Stromal cell of bone marrow (primary cell): ENCODE measurements at places on chromosomes 5 and 9.

DNA sequence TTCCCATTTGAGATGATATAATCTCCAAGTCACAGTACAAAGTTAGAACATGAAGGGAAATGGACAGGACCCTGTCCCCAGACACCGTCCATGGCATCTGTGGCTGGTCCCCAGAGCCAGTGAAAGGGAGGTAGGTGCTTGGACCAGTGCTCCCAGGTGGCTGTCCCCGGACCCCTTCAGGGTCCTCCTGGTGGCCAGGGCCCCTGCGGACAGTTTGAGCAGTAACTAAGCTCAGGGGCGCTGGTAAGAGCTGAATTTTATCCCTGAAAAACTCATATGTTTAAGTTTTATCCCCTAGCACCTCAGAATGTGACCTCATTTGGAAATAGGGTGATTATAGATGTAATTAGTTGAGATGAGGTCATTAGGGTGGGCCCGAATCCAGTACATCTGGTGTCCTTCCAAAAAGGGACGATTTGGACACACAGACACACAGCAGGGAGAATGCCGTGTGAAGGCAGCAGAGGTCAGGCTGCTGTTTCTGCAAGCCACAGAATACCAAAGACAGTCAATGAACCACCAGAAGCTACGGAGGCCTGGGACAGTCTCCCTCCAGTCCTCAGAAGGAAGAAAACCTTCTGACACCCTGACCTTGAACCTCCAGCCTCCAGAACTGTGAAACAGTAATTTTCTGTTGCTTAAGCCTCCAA, 185.0 kb downstream of the ATPSCKMT start:
- DNase-seq: no peak

DNA sequence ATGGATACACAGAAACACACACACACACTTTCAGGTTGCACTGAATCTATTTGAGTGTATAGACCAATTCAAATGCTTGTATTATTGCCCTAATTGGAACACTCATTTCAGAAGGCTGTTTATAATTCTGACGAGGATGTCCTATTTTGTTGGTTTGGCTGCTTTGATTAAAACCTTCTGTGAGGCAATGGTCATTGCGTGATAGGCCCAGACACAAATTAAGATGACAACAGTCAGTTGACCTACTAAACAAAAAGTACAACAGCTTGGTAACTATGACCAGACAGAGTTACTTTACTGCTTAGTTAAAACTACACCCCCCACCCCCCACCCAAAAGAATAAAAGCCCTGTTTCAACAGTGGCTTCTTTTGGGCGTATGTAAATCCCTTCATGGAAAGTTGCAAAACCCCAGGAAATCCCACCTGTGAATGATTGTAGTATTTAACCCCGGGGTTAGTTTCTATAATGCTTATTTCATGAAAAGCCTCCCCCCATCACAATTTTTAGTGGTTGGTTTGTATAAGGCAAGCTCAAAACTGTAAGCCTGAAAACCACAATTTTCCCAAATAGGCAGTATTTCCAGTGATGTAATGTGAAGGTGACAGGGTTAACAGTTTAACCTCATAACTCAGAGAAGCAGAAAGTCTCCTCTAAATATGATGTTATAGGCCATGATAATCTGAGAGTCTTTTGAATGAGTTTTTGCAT, 340.8 kb downstream of the FGF10 start:
- no peak for DNase-seq

GRCh38 chr9:109894921-109895758, 115.1 kb downstream of the PALM2AKAP2 start:
- DNase-seq: peak; percentile 78

DNA sequence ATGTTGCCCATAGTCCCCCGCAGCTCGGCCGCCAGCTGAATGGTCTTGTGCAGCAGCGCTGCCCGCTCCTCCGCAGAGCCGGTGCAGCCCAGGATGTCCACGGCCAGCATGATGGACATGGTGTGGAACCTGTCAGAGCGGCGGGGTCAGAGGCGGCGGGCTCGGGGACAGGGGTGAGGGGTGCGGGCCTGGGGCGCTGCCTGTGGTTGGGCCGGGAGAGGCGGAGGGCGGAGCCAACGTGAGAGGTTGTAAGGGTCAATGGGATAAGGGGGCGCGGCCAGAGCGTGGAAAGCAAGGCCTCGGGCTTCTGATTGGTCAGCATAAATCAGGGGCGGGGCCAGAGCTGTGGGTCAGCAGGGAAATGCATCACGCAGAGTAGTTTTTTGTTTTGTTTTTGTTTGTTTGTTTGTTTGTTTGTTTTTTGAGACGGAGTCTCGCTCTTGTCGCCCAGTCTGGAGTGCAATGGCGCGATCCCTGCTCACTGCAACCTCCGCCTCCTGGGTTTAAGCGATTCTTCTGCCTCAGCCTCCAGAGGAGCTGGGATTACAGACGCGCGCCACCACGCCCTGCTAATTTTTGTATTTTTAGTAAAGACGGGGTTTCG, 6.8 kb upstream of the TOR2A start:
- DNase-seq: no peak

DNA sequence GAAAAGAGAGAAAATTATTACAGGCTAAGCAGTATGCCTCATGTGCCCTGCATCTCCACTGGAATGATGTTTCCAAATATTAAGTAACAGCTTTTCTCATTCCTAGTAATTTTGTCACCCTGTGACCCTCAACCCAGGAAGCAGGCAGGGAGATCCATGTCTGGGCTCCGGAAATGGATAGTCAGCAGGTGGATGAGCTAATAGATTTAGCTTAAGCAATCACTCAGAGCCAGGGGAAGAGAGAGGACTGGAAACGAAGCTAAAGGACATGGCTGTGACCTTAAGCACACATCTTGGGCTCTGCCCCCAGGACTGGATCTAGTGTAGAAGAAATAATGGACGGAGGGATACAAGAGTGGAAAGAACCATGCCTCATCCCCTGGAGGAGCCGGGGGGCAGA, 89.5 kb downstream of the ARSB start:
- DNase-seq: no peak

DNA sequence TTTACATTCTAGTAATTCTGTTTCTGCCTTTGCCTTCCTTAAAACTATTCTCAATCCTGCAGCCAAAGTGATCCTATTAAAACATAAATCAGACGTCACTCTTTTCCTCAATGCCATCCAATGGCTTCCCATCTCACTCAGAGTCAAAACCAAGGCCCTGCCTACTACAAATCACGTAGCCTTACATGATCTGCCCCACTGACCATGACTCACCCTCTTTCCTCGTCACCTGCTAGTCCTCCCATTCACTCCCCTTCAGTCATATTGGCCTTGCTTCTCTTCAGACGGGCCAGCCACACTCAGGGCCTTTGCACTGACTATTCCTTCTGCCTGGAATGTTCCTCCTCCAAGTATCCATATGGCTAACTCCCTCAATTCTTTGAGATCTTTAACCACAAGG, 39.0 kb upstream of the DMXL1 start:
- no peak for DNase-seq

DNA sequence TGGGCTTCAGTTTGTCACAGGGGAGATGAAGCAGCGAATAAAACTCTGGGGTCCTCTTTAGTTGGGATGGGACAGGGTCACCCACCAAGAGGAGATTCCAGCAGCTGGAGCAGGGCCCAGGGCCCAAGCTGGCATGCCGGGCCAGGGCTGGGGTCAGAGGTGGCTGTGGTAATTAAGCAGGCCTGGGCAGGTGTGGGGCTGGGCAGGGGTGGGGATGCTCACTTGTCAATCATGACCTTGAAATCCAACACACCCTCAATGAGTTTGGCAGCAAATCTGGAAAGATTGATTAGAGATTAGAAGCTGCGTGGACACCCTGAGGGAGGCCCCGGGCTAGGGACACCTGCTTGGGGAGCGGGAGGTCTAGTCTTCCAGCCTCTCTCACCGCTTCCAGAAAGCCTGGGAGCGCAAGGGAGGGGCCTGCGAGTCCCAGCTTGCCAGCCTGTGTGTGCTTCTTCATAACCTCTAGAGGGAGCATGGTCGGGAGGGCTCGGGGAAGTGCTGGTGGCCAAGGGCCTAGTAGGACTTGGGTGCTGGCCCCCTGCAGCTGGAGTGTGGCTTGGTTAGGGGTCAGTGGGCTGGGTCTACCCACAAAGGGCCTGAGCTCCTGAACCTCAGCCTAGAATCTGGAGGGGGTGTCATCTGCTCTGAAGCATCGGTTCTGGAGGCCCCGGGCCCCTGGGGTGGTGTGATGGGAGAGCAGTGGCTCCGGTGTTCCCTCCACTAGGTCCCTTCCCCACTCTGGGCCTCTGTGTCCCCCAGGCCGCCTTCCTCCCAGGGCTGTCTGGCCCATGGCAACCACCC, 7.6 kb downstream of the CRAT start:
- no peak for DNase-seq

GRCh38 chr5:144072518-144072927, 97.9 kb downstream of the YIPF5 start:
- DNase-seq: peak; percentile 31

DNA sequence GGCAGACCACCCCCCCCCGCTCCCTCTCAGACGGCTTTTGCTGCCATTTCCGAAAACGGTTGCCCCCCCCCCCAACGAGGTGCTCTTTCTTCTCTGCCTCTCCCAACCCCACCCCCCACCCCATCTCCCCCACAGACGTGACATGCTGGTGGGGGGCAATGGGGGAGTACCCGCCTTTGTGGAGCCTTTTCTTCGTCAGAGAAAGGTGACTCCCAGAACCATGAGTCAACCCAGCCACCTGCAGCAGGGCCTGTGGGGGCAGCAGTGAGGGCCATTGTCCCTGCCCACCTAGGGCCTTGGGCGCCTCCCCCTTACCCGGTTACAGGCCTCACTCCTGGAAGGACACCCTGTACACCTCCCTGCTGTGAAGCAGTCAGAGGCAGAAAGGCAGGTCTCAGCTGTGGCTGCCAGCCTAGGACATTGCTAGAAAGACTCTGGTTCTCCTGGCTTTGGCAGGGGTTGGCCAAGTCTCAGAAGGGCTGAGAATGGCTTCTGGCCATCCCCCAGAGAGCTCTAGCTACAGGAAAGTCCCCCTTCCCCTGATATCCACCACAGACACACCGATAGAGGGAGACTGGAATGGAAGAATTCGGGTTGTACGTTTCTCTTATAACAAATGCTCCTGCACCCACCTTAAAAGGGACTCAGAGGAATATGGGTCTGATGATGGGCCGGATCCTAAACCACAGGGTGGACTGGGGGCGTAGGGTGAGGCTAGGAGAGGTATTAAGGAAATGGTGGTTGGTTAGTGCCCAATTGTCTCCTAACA, 2.2 kb downstream of the DNAJB5 start:
- DNase-seq: no peak

DNA sequence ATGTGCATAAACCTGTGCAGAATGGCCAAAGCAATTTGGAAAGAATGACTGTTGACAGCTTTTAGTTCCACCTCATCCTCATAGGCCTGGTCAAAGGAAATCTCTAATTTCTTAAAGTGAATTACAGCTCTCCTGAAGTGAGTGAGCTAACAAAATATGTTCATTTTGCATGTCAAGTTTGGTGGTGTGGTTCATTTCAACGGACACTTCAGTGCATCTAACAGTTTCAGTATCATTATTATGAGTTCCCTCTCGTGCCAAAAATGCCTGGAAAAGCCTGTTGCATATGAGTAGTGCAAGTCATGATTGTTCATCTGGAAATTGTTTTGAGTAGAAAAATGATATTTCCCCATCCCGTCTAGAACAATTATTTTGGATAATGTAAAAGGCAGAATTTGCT, 53.2 kb upstream of the HMHB1 start:
- DNase-seq: no peak

GRCh38 chr9:87443461-87443860, 54.2 kb upstream of the DAPK1 start:
- no peak for DNase-seq

DNA sequence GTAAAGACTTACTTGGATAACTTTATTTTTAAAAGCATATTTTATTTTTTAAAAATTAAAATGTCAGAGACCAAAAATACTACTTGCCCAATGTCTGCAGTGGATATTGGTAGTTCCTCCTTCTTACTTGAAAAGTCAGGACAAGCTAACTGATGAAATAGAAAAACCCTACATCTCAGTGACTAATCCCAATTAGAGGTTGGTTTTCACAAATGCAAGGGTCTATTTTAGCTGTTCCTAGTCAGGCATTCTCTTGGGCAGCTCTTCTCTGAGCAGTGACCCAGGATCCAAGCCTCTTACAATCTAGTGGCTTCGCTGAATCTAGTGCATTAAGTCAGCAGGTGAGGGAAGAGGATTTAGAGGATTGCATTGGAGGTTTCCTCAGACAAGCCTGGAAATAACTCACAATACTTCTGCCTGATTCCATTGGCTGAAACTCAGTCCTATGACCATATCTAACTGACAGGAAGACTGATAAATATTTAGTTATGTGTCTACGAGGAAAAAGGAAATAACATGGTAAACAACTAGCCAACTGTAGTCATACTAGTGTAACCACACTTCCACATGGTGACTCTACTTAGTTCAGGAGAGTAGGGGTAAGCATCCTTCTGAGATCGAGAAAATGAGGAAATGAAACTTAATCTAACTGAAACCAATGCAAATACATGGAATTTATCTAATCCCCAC, 34.2 kb upstream of the MIER3 start:
- DNase-seq: no peak

GRCh38 chr5:16805486-16805885, 130.6 kb downstream of the MYO10 start:
- DNase-seq: no peak

GRCh38 chr5:113514289-113514635, 768 bp downstream of the YTHDC2 start:
- DNase-seq: no peak

DNA sequence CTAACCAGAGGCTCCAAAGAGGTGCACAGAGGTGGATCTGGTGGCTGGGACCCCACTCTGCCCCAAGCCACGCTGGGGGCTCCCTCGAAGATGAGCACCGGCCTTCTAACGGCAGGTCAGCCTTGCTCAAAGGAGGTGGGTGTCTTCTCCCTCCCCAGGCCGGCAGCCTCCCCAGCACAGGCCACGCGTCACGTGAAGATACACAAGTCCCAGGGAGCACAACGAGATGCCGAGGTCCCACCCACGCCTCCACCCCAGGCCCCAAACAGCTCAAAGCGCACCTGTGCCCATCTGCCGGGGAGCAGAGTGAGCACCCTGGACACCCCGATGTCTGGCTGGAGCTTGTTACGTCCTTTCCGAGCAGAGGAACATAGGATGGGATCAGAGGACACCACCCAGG, 12.1 kb downstream of the PNPLA7 start:
- DNase-seq: no peak

- DNase-seq: no peak
Observed at GRCh38 chr9:130991778-130992681, 16.9 kb upstream of the LAMC3 start.

GRCh38 chr9:107504585-107505455, 15.3 kb upstream of the KLF4 start:
- DNase-seq: peak; percentile 97

DNA sequence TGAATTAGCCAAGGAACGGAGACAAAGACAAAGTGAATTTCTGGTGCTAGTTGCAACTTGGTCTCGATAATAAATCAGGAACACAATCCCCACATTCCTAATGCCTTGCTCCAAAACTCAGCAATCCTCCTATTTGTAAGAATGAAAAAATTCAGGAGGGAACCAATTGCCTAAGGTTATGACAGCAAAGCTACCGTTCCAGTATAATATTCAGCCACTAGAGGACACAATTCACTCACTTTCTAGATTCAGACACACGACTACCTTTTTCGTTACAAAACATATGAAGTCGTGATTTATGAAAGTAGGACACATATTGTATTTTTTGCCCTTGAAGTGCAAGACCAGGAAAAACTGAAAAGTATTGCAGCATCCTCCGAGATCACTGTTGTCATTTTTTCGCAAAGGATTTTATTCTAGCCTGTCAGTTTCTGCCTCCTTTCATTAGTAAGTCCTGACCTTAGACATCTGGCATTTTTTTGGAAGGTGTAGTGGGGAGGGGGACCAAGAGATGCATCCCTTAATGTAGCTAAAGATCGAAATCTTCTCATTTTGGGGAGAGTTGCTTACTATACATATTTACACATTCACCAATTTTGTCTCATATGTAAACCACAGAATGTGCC, 133.1 kb downstream of the DOCK8 start:
- peak; percentile 15 for DNase-seq
